ENCODE measurements at places on chromosomes 3 and 15.

- no peak for DNase-seq
Observed at GRCh38 chr3:153399636-153400035, 237.6 kb downstream of the RAP2B start.

DNA sequence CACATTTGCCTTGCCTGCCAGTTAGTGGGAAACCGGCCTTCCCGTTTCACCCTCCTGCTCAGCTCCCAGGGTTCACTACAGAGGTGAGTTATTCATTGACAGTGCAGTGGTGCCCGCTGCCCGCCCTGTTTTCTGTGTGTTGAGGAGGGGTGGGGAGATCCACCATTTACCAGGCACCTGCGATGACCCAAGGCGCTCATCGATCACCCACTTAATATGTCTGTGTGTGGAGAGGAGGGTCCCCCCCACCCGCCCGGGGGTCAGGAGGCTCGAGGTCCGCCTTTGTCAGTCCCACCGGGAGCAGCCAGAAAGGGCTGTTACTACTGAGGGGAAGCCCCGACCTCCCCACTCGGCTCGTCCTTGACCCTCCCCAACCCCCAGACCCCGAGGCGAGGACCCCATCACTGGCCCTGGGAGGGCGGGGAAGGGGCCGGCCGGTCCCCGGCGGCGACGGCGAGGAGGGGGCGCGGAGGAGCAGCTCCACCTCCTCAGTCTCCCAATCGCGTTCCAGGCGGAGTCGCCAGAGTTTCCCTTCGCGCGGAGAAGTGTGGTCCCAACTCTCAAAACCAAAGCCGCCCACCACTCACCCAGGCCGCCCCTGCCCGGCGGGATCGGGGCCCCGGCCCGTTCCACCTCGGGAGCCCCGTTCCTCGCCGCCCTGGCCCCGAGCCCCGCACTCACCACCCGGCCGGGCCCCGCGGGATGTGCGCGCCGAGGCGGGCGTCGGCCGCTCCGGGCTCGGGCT lies 1.1 kb downstream of the PLXNB1 start:
- peak; percentile 14 for DNase-seq

DNA sequence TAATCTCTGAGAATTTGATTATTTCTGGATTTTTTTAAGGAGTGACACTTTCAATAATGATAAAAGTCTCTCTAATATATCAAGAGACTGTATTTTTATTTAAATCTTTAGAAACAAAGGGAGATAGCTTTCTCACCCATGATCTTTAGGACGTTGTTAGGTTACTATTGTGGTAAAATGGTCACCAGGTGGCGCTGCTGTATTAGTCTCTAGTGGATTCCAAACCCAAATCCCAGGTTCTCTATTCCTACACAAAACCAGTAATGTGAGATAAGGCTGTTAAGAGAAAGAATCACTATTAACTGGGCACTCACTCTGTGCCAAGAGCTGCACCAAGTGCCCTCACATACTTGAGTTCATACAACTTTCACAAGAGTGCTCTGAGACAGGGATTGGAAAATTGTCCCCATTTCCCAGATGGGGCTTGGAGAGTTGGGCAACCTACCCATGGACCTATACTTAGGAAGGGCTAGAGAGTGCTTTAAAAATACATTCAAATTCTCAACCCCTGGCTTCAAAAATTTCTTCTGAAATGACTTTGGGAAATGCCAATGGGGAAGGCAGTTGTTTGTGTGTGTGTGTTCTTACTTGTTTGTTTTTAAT lies 593.4 kb upstream of the TGFBR2 start:
- peak; percentile 81 for DNase-seq

DNA sequence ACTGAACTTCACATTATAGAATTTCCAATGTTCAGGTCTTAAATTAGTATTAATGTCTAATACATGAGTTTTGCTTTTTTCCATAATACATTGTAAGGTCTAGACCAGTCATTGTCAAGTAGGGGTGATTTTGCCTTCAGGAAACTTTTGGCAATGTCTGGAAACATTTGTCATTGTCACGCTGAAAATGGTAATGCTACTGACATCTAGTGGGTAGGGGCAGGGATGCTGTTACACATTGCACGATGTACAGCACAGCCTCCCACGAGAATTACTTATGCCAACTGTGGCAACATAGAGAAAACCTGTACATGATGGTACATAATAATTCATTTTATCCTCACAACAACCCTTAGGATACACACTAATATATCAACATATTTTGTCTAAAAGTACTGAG lies 384.1 kb downstream of the CADM2 start:
- DNase-seq: peak; percentile 41

DNA sequence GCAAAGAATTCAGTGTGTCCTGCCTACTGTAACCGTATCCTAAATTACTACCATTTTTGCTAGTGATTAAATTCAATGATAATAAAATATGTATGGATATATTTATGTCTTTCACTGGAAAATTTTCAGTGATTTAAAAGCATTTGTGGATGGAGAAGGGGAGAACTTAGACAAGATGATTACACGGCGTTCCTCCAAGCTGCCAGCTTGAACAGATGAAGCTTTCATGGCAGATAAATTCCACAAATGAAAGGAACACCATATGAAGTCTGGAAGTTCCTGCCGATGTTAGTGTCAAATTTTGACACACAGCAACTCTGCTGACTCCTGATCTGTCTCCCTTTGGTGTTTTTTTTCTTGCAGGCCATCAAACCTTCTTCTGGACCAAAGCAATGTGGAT lies 364.7 kb downstream of the EPHA3 start:
- DNase-seq: no peak

GRCh38 chr15:27864719-27865118 lies 234.4 kb downstream of the OCA2 start:
- DNase-seq: no peak

DNA sequence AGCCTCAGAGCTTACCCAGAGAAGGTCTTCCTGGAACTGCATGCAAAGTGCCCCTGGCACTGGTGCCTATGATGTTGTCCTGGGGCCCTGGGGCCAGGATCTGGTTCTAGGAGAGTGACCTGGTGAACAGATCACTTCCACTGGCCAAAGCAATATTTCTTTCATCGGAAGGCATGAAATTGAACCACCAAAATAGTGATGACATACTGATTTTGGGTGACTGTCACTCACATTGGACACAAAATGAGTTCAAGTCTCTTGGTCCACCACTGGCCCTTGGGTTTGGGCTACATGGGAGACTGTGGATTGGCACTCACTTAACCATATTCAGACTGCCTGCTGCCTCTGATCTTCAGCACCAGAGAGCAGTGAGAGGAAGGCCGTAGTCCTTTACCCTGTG lies 549.3 kb upstream of the PPP2R3A start:
- no peak for DNase-seq

GRCh38 chr3:29718661-29719065 lies 437.8 kb downstream of the RBMS3 start:
- no peak for DNase-seq

DNA sequence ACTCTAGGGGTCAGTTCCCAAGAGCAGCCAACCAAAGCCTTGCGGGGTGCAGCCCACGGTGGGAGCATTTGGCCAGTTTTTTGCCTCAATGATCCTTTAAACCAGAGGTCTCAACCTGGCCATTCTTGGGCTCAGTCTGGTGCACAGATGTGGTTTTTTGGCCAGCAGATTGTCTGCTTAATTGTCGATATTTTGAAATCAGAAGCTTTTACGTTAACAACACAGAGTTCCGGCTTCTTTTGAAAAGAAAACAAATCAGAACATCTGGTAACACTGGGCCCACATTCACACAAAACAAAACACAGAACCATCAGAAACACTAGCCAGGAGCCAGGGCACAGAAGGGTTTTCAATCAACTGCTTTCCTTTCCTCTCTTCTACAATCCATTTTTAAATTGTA lies 127.7 kb downstream of the XXYLT1 start:
- DNase-seq: no peak

DNA sequence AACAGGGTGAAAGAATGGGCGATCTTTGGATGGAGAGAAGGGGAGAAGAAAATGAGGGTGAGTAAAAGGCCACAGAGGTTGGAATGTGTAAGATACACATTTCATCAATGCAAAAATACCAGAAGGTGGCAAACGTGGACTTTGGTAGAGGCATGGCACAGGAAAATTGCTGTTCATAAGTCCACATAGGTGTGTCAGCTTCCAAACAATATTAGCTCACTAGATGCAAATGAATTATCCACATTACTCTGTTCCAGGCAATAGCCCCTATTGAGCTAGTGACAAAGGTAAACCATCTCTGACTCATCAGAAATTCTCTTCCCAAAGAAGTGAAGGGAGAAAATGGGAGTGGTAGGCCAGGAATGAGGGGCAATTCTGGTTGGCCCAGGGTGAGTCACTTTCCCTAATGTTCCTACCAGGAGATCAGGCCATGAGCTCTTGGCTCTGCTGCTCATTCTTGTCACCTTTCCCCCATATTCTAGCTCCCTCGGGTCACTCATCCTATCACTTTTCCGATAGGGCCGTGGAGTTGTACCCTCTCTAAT lies 19.9 kb downstream of the ACKR2 start:
- DNase-seq: no peak

- DNase-seq: no peak
Observed at GRCh38 chr15:33636234-33636633, 325.5 kb downstream of the RYR3 start.

DNA sequence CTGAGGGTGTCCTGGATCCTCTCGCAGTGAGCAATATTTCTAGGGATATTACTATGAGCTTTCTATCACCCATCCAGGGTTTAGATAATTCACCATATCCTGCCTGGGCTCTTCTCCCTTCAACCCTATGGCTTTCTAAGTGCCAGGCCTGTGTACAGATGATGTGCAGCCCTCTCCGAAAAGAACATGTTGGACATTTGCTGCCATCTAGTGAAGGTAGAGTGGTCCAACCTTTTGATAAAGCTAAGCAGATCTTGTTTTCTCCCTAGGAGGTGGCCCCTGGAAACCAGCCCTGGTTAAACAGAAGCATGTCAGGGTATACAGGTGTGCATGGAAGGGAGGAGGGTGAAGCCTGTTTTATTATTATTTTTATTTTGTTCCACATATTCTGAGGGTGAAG lies 27.9 kb upstream of the SCN10A start:
- peak; percentile 79 for DNase-seq

DNA sequence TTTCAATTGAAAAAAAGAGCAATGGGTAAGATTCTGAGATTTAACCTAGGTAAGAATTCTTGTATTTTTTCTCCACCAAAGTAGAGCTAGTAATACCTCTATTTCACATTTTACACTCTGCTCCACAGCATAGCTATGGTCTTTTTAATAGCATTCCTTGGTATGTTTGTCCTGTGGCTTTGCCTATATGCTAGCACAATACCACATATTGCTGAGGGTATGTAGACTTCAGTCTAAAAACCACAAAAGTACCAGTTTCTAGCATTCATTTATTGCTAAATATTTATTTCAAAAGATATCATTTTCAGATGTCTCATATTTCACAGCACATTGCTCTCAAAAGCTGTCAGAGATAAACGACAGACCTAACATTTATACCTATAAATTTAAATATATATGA lies 18.2 kb upstream of the EOGT start:
- no peak for DNase-seq

- DNase-seq: no peak
Observed at GRCh38 chr3:195757438-195757770, 36.6 kb downstream of the MUC20 start.

Data from hematopoietic multipotent progenitor cell treated with erythropoietin and hydrocortisone succinate and interleukin-3 and kit ligand, for 4 days (in vitro differentiated cells).